ENCODE measurements at places on chromosomes 5 and 9.

DNA sequence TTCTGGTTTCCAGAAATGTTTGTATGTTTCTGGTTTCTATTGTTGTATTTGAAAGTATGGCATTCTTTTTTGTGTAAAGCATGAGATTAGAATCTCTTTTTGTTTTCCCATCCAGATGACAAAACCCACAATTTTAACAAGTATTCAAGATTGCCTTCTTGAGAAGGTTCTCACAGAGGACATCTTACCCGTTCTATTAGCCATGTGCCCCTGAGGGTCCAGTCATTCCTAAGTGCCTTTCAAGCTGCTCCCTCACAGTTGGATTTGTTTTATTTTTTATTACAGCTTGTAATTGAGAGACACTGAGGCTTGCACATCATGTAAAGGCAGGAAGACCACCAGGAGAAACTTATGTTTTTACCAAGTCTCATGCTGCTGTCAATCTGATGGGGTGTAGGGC is 19.3 kb upstream of the LOX start:
- DNase-seq: no peak

DNA sequence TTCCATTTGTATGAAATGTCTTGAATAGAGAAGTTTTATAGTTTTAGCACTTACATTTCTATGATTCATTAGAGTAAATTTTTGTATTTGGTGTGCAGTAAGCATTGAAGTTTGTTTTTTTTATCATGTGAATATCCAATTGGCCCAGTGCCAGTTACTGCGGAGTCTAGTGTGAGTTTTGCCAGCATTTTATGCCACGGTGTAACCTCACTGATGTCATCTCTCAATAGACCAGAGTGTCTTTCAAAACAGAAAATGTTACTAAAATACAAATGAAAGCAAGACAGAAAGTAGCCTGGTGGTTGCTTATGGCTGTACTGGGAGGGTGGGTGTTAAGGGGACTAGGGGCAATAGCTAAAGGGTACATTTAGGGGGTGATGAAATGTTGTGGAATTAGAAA is 62.8 kb downstream of the IPPK start:
- DNase-seq: no peak

- no peak for DNase-seq
Observed at GRCh38 chr5:65173130-65173525, 308.6 kb downstream of the ADAMTS6 start.

- DNase-seq: no peak
Observed at GRCh38 chr9:82605657-82606031, 457.3 kb downstream of the RASEF start.

- DNase-seq: peak; percentile 83
Observed at GRCh38 chr5:107389130-107389774, 281.5 kb downstream of the EFNA5 start.

DNA sequence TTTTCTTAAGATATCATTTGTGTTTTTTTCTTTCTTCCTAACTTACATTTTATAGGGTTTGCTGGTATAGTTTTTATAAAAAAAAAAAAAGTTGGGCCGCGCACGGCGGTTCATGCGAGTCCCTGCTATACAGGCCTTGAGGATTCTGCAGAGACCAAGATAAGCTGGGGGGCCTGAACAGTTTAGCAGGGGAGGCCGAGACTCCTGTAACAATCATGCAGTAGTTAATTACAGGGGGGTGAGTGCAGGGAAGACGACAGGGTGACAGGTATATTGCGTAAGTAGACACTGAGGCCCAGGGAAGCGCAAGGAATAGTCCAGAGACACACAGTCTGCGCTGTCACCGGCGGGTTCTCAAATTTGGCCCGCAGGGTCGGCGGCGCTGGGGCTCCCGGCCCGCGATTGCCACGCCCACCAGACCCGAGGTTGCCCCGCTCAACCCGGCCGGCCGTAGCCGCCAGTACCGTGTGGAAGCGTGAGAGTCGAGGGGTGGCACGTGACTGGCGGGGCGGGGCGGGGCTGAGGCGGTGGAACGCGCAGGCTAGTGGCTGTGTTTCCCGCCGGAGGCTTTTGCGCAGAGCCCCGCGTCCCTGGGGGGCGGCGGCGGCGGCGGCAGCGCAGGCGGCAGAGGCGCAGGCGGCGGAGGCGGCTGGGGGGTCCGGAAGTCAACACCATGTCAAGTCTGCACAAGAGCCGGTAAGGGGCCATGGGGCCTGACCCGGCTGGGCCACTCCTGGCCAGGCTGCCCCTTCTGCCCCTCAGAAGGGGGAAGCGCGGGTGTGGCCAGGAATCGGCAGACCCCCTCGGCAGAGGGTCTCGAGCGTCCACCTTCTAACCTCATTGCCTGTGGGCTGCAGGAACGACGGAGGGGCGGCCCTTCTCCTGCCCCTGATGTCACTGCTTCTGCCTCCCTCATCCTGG is at the start of gene TBC1D13:
Gene TBC1D13, plus strand, starts transcription at position 573 of the 921 bp plus-strand sequence. Its CDS starts 101 bp downstream, at position 674.
- no peak for DNase-seq

- no peak for DNase-seq
Observed at GRCh38 chr5:175847503-175847902, 23.9 kb upstream of the CPLX2 start.

GRCh38 chr5:157561110-157561509 is 14.5 kb downstream of the ADAM19 start:
- DNase-seq: no peak

DNA sequence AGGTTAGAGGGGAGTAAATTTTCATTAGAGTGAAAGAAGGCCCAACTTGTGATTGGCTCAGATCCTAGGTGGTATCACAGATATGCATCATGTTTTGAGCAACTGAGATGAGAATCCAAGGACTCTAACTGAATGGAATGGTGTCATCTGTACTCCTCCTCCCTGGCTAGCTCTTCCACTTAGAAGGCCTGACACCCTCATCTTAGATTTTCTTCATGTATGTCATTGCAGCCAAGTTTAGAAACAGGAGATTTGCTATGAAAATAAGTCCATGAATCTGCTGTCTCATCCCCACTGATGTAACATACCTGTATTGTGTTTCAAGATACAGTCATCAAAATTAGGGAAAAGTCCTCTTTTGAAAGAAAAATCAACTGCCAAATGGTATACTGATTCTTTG is 54.4 kb downstream of the ITGA1 start:
- DNase-seq: no peak

GRCh38 chr5:68264024-68264956 is 48.7 kb downstream of the PIK3R1 start:
- DNase-seq: no peak

DNA sequence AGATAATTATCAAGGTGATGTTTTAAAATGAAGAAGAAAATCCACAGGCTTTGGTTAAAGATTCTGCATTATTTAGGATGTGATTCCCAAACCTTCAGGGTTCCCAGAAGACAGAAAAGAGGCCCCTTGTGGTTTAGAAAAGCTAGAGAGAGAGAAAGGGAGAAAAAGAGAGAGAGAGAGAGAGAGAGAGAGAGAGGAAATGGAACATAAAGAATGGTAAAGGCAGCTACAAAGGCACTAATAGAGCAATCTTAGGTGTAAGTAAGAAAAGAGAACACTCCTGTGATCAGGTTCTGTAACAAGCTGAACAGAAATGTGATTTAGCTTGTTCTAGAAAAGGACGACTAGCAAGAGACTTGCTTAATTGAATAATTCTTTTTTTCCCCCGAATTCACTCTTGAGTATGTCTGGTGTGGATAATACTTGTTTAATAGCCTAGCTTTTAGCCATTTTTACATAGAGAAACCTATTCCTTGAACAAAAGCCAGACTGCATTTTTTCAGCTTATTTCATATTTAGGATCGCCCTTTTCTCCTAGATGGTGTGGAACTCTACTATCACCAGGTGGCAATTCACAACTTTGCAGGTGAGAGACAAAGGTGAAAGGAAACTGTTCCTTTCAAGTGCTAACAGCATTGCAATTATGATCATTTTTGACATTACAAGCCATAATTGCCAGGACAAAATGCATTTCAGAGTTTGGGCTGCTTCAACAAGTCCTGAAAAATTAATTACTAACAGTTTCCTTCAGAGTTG is 57.6 kb upstream of the SH3GL2 start:
- no peak for DNase-seq

GRCh38 chr9:125447202-125447802 is 185.7 kb downstream of the GAPVD1 start:
- DNase-seq: no peak

DNA sequence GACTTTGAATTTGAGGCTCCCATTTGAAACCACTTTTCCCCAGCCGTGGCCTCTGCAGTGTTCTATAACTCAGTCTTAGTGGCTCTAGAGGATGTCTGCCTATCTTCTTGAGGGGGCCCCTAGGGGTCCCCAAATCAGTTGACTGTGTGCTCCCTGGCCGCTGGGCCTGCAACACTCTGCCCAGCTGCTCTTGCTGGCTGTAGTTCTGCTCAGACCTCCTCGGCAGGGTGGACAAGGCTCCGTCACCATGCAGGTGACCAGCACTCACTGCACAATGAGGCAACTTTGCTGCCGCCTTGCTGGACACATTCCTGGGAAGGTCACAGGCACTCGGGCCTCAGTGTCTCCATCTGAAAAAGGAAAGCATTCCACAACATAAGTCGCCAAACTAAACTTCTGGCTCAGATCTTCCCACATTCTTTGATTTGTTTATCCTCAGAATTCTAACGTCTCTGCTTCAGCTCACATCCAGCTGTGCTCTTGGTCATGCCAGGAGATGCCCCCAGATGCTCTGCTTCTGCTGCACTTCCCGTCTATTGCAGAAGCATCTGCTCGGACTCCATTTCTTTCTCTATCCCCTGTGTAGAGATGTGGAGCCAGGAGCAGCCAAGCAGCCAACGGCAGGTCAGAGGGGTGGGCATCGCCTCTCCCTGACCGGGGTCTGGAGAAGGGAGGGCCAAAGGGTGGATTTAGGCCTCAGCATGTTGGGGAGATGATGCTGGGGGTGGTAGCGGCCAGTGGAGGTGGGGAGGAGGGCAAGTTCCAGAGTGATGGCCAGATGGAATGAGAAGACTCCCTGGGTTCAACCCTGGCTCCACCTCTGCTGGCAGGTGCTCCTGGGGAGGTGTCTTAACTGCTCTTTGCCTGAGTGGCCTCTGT is 133.6 kb downstream of the MVB12B start:
- DNase-seq: no peak

DNA sequence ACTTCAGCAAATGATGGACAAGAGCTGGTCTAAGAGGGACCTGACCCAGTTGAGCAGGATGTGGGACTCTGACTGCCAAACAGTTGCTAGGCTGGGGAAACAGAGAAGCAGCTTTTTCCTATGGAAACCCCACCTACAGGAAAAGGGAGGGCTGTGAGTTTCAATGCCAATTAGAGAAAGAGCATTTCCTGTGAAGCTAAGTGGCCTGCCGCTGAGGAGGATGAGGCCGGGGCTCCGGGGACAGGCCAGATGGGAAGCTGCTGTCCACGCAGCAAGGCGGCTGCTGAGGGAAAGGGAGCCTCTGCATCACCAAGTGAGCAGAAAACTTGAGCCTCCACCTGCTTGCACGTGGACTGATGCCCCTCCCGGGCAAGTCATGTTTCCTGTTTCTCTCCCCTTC is at the start of gene PCDH12:
Gene PCDH12, minus strand, starts transcription at position 90 of the 400 bp plus-strand sequence. CDS start 351 bp downstream, outside the sequence.
- peak; percentile 66 for DNase-seq

DNA sequence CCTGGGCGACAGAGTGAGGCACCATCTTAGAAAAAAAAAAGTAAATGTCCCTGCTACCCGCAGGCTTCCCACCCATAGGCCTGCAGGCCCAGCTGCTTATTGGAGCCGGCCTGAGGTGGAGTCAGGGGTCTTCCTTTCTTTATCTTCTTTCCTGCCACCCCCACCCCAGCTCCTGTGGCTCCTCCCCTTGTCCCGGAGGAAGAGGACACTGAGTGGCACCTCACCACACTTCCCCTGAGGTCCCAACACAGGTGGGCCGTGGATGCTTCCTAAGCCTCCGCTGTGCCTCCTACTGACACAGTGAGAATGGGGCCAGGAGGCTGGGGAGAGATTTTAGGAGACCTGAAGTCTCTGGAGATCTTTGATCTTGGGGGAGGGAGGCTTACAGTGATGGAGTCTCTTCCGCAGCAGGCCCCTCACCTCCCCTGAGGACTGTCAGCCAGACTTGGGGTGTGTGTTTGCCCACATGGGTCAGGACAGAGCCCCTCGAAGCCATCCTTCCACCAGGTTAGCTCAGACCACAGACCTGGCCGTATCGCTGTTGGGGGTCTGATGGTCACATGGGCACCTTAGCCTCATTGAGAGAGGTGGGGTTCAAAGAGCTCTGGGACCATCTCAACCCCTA is 135.4 kb upstream of the IER5L start:
- DNase-seq: no peak

GRCh38 chr9:3549225-3549624 is 23.4 kb upstream of the RFX3 start:
- DNase-seq: no peak

DNA sequence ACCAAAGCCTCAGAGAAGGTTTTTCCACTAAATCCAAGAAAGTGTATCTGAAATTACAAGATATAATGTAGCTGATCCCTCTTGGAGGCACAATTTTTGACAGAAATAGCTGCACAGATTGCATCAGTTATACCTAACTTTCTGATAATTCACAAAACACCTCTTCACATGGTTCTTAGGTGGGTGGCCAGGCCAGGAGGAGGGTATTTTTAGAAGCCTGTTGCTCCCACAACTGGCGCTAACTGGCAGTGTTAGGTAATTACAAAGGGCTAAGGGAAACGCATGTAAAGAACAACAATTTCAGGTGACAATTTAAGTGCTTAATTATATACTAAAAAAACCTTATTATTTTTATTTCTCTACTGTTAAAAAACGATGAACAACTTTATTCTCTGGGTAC is 247.9 kb downstream of the BNC2 start:
- DNase-seq: no peak

DNA sequence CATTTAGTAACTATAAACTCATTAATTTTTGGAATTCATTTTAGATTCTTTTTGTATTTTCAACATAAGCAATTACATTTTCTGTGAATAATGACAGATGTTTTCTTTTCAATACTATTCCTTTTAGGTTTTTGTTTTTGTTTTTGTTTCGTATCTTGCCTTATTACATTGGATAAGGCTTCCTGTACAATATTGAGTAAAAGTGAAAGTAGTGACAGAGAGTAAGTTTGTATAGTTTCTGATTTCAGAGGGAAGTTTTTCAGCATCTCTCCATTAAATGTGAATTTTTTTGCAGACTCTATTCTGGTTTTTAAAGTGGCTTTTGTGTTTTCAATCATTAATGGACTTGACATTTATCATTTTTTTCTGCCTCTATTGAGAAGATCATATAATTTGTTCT is 12.8 kb upstream of the CAMK4 start:
- no peak for DNase-seq

DNA sequence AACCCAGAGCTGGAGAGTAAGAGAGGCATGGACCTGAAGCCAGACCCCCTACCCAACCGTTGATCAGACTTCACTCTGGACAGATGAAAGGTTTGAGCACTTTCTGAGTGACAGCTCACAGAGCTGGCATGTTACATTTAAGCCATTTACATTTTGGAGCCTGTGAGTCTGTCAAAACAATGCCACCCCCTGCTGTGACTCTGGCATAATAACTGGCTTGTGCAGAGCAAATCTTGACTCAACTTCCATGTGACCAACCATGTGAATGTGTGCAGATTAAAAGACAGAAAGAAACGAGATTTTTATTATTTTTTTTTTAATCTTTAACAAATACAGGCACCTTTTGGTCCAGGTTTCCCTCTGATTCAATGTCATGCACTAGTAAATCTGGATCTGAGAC is 48.5 kb downstream of the MFAP3 start:
- no peak for DNase-seq
